ENCODE measurements at places on chromosomes 6 and 20.

DNA sequence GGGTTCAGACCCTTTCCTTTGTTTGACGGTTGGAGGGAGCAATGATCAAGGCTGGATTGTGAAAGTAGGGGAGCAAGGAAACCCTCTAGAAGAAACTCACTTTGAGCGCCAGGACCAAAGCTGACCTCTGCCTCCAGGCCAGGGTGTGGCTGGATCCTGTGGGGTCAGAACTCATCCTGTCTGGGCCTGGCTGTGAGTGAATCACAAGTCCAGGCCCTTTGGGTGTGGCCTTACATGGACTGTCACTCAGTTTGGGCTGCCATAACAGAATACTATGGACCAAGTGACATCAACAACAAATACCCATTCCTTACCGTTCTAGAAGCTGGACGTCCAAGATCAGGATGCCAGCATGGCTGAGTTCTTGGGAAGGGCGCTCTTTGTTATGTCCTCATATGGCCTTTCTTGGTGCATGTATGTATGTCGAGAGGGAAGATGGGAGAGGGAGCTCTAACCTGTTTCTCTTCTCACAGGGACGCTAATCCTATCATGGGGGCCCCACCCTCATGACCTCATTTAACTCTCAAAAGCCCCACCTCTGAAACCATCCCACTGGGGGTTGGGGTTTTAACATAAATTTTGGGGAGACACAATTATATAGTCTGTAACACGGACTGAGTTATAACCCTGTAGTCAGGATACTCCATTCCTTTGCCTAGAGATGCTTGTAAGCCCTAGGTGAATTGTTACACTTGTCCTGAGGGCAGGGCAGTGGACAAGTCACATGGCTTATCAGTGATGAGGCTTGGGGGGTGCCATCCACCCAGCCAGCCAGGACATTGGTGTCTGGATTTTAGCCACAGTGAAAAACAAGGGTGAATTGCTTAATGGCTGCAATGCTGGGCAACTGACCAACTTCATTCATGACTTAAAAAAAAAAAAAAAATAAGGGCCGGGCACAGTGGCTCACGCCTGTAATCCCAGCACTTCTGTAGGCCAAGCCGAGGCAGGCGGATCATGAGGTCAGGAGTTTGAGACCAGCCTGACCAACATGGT lies 80.0 kb downstream of the TRMT11 start:
- no peak for DNase-seq

DNA sequence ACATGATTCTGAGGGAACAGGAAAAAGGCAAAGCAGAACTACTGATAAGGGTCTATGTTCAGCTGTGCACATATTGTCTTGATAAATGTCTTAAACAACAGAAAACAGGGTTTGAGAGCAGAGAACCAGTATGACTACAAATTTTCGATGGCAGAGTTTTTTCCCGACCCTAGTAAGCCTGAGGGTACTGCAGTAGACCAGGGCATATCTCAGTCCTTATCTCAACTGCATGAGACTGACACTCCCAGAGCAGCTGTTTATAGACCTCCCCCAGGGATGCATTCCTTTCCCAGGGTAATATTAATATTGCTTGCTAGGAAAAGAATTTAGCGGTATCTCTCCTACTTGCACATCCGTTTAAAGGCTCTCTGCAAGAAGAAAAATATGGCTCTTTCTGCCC lies 1176.8 kb upstream of the ADGRB3 start:
- DNase-seq: no peak

DNA sequence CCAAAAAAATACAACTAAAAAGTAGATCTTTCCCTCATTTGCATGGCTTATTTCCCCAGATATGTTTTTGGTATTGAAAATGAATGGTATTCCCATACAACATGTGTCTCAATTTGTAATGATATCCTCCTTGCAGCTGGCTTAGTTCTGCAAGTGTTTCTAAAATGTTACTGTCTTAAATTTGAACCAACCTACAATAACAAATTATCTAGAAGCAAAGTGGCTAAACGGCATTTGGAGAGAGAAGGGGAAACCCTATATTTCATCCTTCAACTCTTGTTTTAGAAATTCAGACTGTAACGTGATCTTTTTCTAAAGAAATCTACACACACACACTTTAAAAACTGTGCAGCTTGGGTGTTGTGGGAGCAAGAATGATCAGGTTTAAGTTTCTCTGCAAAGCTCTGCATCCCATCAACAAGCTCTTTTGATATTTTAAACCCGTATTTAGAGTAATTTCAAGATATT lies 153.0 kb downstream of the SOBP start:
- no peak for DNase-seq

- DNase-seq: no peak
Observed at GRCh38 chr6:34339432-34339831, 53.0 kb downstream of the NUDT3 start.

GRCh38 chr6:131163886-131164285 lies 28.6 kb downstream of the AKAP7 start:
- DNase-seq: no peak

DNA sequence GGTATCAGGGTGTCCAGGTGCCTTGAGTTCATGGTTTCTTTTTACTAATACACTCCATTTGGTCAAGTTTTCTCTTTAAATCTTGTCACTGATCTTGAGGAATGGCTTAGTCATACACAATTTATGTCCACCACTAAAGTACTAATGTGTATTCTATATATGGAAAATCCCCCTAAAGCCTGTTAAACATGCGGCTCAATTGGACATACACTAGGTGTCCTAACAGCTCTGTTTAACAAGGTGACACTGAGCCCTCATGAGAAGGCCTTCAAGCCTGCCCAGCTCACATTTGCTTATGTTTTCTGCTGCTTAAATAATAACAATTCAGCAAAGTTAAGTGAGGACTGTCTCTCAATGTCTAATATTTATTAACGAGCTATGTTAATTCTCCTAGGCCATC lies 31.5 kb downstream of the PDE7B start:
- no peak for DNase-seq

DNA sequence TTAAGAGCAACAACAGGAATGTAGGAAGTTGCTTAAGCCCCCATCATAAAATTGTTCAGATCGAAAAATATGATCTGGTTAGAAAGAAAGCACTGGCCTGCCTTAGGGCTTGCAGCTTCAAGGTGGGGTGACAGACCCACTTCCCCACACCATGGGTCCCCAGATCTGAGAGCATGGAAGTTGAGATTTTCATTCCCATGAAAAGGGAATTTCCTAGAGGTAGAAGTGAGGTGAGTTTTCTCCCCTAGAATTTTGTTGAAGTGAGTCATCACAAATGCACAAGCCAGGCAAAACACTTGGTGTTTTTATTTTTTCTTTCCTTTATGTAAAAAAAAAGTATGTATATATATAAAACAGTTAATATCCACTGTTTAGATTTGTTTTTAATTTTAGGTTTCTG lies 213.6 kb upstream of the SUPT3H start:
- no peak for DNase-seq

DNA sequence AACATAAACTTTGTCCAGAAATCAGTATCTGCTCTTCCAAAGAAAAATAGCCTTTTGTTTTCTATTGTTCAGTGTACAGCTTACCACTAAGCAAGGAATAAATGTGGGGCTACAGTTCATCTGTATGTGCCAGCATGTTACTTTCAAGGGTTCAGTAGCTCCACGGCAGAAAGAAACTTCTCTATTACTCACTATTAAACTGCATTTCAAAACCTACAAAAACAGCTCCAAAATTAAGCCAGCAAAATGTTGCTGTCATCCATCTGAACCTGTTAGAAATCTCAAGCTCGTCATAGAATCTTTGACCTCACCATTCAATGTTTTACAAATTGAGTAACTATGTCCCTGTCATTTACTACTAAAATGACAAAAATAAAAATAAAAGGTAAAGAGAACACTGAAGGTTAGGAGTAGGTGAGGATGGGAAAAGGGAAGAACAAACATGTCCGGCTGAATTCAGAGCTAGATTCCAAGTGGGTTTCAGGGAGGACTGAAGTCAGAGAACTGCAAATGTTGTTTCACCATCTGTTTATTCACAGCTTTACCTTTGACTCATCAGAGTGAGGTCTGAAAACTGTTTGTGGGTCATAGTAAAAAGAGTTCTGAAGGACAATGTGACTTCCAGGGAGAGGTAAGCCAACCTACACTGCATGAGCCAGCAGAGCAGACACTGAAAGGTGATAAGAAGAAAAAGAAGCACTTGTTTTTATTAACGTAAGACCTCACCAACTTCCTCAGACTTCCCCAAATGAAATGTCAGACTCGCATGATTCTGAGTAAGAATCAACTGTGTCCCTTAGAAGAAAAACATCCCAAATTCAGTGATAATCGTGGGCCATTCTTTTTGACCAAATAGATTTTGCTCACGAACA lies 62.0 kb downstream of the ATXN1 start:
- DNase-seq: no peak

All from naive thymus-derived CD8-positive, alpha-beta T cell (primary cell).